Chondrocyte (in vitro differentiated cells): ENCODE measurements at places on chromosomes 7 and 10. TPM values are rescaled to one million over a fixed set of nuclear protein-coding genes. Genes with fewer than 3 reads are reported as not detected.

DNA sequence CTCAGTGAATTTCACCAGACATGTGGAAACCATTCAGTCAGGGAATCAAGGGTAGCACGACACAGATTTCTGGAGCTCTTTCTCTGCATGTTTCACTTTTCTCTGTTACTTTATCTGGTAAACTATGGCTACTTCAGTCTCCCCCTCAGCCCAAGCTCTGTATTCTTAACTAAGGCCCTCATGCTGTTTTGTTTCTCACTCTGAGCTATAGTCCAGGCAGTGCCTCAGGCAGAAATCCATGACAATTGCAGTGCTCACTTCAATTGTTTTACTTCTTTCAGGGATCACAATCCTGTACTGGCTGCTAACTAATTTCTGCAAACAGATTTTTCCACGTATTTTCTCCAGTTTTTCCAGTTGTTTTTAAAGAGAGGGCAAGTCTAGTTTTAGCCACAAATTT is 1599.9 kb upstream of the LRRTM3 start:
- DNase-seq, result no peak

DNA sequence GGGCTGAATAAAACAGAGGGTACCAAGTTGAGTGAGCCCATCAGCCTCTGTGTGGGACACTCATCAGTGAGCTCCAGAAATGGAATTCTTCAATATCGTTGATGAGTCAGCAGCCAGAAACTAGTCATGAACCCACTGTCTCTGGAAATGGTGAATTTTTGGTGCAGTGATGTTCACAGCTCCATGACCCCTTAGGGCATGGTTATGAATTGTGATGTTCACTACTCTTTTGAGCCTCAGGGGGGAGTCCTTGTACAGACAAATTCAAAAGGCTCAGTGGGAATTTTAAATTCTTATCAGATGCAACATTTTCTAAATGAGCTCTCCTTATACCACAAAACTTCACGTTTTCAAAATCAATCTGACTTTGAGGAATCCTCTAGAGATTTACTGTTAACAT is 335.7 kb downstream of the PHTF2 start:
- no peak for DNase-seq

- no peak for DNase-seq
Measured at GRCh38 chr7:20283385-20283784, 47.3 kb upstream of the ITGB8 start.

GRCh38 chr10:35819736-35820135 is 177.6 kb upstream of the FZD8 start:
- no peak for DNase-seq

GRCh38 chr7:39661960-39662359 is 38.6 kb downstream of the RALA start:
- DNase-seq, result no peak

DNA sequence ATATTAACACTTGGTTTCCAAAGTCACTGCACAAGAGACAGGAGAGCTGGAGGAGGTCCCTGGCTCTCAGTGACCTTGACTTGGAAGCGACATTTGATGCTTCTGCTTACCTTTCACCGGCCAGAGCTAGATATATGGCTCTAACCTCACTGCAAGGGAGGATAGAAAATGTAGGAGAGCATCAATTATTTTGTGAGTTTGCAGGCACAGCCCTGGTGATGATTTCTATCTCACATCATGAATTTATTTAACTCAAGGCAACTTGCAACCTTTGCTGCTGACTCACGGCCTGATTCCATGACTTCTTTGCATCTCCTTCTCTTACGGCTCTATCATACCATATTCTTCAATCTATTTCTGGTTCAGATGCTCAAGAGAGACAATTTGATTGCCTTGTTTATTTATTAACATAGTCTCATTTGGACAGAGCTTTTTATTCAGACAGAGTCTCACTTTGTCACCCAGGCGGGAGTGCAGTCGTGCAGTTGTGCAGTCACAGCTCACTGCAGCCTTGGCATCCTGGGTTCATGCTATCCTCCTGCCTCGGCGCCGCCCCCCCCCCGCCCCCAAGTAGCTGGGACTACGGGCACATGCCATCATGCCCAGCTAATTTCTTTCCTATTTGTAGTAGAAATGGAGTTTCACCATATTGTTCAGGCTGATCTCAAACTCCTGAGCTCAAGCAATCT is 196.0 kb downstream of the REEP3 start:
- DNase-seq, result no peak

Gene CFTR
- not detected in 3 replicates for total RNA-seq

Gene GPR15LG
- not detected in 3 replicates for total RNA-seq

Gene CSTF2T
- total RNA-seq, result 16.0 to 21.6 TPM (median 16.3 TPM) in 3 replicates

Gene CDHR3
- 0.89 to 1.9 TPM (median 1.0 TPM) in 3 replicates for total RNA-seq

Gene MLXIPL
- not detected in 3 replicates for total RNA-seq
